ENCODE measurements at places on chromosomes 13 and 19.

DNA sequence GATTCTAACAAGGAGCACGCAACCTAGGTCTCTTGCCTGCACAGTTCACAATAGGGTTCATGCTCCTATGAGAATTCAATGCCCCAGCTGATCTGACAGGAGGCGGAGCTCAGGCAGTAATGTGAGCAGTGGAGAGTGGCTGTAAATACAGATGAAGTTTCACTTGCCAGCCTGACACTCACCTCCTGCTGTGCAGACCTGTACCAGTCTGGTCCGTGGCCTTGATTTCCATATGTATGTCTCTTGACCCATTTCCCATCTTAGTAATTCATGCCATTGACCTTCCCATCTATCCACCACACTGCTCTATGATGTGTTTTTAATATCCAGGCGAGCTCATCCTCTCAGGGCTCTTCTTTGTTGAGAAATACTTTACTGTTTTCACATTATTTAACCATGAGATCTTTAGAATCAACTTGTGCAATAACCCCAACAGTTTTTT lies 95.2 kb downstream of the LRCH1 start:
- no peak for DNase-seq

- DNase-seq: no peak
These were observed at the start of gene CYP2B6 for GRCh38 chr19:40990972-40991381. Gene CYP2B6, plus strand, starts transcription at chr19:40991282. Its CDS starts 24 bp downstream, at chr19:40991306.

DNA sequence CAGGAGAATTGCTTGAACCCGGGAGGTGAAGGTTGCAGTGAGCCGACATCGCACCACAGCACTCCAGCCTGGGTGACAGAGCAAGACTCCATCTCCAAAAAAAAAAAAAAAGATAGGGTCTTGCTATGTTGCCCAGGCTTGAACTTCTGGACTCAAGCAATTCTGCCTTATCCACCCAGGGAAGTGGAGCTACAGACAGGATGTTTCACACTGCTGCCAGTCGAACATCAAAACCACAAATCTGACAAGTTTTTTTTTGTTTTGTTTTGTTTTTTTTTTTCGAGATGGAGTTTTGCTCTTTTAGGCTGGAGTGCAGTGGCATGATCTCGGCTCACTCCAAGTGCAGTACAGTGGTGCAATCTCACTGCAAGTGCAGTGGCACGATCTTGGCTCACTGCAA lies 10.8 kb downstream of the XPO4 start:
- no peak for DNase-seq

- DNase-seq: peak; percentile 70
These were observed 1.2 kb upstream of the ARID3A start for GRCh38 chr19:924553-925086.

DNA sequence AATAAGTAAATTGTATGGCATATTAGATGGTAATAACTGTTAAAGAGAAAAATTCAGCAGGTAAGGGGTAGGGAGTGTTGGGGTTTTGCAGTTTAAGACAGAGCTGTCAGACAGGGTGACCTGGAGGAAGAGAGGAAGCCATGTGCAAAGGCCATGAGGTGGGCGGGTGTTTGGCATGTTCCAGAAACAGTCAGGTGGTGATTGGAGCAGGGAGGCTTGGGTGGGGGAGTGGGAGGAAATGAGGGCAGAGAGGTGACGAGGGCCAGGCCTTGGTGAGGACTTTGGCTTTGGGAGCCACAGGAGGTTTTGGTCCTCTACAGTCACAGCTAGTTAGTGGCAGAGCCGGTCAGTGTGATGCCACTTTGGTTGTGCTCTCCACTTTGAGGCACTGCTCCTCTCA lies 20.1 kb downstream of the RYR1 start:
- no peak for DNase-seq

- DNase-seq: peak; percentile 93
These were observed 29.8 kb upstream of the GRTP1 start for GRCh38 chr13:113393563-113394338.

DNA sequence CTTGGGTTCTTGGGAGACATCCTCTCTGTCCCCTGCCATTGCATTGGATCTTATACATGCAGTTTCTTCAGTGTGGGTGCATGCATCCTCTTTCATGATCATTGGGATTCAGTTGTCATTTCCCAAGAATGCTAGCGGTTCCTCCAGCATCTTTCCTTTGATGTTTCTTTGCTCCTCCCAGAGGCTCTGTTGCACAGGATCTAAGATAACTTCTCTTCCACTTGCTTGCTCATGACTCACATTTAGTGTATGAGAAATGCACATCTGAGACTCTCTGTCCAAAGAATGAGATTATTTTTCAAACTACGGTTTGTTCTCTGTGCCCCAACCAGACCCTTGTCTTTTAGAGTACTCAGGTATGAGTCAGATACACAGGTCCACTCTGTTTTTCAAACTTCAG lies 197.1 kb downstream of the NDFIP2 start:
- no peak for DNase-seq

Data from activated effector memory CD4-positive, alpha-beta T cell treated with anti-CD3 and anti-CD28 coated beads, Interleukin-2, amount 50 U/mL, for 16 hours (primary cell).